ENCODE measurements at places on chromosomes 11 and 22.

GRCh38 chr22:29606320-29606719, 2.9 kb downstream of the NF2 start:
- DNase-seq, result no peak

DNA sequence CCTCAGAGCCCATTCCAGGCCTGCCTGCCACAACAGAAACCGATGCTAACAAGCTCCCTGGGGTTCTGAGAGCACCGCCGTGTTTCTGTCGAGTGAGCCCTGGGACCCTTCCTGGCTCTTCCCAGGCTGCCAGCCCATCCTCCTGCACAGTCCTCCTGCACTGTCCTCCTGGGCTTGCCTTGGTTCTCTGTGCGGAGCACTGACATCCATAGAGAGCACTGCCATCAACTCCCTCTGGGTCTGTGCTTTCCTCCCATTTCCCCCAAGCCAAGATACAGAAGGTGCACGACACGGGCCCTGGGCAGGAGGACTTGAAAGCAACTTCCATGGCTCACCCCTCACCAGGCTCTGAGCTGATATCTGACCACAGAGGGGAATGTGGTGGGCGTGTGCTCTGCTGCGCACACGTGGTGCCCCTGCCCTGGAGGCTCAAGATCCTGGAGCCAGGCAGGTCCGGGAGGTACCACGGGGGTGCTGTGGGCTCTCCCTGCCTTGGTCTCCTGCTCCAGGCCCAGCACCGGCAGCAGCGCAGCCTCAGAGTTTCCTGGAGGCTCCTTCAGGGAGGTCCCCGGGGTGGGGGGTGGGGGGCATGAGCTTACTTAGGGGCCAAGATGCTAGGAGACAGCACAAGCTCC, 304.2 kb downstream of the BRD1 start:
- no peak for DNase-seq

DNA sequence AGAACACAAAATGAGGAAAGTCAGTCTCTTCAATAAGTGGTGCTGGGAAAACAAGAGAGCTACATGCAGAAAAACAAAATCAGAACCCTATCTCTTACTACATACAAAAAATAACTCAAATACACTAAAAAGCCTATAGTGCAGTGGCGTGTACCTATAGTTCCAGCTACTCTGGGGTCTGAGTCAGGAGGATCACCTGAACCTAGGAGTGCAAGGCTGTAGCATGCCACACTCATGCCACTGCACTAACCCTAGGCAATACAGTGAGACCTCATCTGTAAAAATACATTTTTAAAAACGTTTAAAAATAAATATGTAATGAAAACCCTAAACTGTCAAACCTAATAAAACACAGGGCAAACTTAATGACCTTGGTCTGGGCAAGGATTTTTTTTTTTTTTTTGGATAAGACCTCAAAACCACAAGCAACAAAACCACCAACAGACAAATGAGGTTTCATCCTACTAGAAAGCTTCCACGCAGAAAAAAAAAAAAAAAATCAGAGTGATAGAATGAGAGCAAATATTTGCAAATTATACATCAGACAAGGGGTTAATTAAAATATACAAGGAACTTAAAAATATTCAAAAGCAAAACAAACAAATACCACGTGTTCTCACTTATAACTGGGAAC, 35.2 kb downstream of the XKR3 start:
- no peak for DNase-seq

DNA sequence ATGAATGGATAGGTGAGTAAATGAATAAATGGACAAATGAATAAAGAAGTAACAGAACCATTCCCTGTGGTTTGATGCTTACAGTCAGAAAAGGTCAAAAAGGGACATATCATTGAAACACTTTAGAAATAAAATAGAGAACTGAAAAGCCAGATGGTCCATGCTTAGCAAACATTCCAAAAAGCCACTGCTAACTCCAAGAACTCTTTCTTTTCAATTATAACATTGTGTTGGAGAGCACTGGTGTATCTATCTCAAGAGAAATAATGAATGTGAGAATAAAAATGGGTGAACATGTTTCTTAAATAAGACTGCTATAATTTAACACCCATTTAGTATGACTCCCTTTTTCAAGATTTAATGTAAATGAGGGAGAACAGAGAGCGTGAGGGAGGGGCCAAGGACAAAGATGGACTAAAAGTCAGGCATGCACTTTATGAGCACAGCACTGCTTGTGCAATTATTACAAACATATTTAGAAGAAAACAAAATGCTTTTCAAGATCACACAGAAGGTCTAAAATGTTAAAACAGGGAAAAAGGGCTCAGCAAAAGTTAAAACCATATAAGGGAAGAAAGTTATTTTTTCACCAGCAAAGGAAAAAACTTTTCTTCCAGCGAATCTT, 224.3 kb upstream of the PITPNB start:
- no peak for DNase-seq

DNA sequence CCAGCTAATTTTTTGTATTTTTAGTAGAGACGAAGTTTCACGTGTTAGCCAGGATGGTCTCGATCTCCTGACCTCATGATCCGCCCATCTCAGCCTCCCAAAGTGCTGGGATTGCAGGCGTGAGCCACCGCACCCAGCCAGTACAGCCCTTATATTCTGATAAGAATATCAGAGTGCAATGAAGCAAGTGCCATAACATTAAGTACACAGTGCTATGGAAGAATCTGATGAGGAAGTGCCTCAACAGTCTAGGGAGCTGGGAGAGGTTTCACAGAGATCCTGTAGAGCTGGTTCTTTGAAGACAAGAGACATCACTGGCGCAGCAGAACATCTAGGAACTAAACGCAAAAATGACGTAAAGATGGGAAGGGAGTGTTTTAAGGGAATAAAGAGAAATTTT, 2.1 kb downstream of the RTCB start:
- no peak for DNase-seq

DNA sequence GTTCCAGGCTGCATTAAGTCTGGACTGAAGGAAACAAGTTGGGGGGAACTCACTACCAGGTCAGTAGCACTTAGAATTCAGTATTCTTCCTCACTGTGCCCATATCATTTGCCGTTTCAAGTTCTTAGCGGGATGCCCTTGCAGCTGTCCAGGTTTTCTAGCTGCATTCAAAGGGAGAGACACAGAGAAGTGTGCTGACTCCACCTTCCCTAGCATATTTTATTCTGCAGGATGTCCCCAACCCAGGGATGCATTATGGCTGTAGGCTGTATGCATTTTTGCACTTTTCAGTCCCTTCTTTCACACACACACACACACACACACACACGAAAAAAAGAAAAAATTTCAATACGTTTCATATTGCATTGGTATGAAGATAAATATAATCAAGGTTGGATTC, 35.8 kb upstream of the MAPK1 start:
- no peak for DNase-seq

- no peak for DNase-seq
Measured at GRCh38 chr11:61973476-61974162, 6.2 kb upstream of the FTH1 start.

DNA sequence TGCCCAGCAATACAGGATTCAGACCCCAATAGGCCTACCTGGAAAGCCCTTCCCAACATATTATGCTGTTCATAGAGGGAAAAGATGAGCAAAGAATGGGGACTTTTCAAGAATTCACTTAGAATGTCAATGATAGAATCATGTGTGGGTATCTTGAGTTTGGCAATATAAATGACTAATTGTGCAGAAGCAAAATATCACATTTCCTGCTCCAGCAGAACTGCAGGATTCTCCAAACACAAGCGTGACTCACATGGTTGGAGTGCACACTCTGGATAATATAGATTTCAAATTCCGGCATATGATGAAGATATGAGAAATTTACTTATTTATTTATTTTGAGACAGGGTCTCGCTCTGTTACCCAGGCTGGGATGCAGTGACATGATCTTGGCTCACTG, 12.5 kb upstream of the APOL5 start:
- no peak for DNase-seq

GRCh38 chr22:27135031-27135981, 477.9 kb downstream of the MIAT start:
- DNase-seq, result no peak

GRCh38 chr11:35163702-35164496, 24.9 kb downstream of the CD44 start:
- peak; percentile 60 for DNase-seq

DNA sequence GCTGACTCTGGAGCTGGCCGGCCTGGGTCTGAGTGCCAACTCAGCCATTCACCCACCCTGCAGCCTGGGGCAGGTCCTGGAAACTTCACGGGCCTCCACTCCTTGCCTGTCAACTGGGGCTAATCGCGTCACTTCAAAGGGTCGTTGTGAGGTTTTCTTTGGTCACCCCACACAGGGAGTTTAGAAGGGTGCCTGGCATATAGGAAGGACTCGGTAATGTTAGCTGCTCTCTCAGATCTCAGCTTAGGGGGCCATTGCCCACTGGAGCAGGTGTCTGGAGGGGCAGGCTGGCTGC, 7.3 kb downstream of the INCENP start:
- DNase-seq, result no peak

- no peak for DNase-seq
Measured at GRCh38 chr22:37661160-37661924, 2.8 kb downstream of the PDXP start.

DNA sequence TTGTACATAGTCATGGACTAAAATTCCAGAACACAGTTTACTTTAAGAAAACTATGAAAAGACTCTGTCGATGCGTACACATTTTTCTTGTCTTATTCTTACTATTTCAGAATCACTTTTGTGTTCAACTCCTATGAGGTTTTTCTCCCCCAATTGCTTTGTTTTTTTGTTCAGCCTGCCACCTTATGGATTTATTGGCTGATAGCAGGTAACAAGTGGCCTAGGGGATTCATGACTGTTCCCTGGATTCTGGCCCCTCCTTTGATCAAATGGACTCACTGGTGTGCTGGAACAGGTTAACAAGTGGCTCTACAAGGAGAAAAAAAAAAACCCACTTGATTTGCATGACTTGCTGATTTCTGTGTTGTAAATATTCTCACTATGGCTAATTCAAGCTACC, 10.6 kb downstream of the MMP20 start:
- DNase-seq, result no peak

DNA sequence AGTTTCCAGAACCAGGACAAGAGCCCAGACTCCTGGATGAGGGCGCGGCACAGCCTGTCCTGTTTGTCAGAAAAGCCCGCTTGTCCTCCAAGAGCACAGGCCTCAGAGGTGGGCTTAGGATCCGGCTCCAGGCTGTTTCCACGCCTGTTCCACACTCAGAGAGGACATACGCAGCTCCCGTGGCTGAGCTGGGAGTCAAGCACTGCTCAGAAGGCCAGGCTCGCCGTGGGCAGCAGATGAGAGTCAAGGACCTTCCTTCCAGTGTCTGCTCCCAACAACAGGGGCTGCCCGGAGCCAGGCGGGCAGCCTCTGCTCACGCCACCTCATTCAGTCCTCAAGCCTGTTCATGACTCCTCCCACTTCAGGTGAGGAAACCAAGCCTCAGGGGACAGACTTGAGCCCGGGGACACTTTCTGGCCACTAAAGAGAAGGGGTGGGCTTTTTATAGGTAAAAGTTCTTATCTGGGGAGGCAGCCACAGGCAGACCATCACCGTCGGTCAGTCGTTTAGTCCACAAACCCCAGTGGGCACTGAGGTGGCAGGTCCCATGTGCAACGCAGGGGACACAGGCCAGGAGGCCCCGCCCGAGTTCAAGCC, 3.8 kb downstream of the CYB5R3 start:
- no peak for DNase-seq

GRCh38 chr11:65539744-65540289, 14.9 kb downstream of the SCYL1 start:
- DNase-seq, result peak; percentile 85

- DNase-seq, result no peak
Measured at GRCh38 chr11:116730241-116730561, 42.6 kb downstream of the BUD13 start.

DNA sequence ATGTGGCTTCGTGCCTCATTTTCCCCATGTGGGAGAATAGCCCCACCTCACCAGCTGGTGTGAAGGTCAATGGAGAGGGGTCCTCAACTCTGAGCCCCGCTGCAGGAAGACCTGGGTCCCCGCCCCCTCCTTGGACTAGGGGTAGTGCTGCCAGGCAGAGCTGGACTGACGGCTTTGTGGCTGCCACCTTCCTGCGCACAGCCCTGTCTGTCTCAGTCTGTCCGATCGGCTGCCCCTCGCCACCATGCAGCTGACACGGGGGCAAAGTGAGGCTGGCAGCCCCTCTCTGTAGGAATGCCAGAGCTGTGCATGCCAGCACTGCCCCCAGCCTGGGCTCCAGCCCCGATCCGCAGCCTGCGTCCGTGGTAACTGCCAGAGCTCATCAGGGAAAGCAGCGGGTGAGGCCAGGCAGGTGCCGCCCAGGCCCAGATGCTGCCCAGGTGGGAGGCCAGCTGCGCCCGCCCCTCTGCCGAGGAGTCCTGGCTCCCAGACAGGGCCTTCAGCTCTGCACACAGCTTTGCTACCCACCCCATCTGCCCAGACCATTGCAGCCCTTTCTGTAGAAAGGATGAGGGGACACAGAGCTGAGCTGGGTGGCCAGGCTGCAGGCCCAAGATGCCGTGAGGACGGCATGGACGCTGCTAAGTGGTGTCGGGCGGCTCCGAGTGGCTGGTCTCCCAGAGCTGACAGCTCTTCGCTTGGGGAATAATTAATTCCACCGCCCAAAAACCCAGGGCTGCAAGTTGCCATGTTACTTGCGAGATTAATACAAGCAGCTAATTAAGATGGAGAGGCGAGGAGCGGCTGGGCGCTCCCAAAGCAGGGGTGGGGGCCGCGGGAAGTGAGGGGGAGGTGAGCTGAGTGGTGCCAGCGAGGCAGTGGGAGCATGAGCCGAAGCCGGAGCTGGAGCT, 19.5 kb upstream of the FLRT1 start:
- no peak for DNase-seq

GRCh38 chr11:91932151-91932821, 292.3 kb upstream of the FAT3 start:
- DNase-seq, result no peak

- DNase-seq, result no peak
Measured at GRCh38 chr11:126080161-126080941, 17.7 kb upstream of the CDON start.

DNA sequence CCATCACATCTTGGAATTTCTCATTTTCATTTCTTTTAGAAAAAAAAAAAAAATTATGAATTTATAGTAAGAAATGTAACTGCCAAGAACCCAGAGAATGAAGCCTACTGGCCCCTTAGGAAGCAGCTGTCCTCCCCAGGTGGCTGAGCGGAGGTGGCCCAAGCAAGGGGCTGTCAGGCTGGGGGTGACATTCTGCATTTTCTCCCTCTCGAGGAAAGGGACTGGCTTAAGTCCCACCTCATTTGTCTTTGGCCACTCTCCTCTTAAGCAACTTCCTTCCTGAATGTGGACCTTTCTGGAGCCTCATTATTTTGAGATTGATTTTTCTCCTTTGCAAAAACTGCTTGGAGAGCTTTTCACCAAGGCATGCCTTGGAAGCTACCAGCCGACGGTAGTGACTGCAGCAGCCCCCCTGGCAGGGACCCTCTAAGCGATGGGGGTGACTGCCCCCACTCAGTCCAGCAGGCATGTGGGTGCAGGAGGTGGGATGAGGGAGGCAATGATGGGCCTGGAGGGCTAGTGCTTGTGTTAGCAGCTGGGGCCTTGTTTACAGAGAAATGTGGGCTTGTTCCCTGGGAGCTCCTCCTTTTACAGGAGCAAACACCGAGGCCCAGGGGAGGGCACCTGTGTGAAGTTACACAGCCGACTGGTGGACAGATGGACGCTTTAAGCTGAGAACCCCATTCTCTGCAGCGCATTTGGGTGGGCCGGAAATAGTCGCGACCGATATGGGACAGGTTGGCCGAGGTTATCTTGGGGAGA, 111.7 kb downstream of the MORC2 start:
- peak; percentile 1 for DNase-seq
